Stimulated activated CD8-positive, alpha-beta memory T cell treated with anti-CD3 and anti-CD28 coated beads, Interleukin-7, amount 100 ng/mL, for 24 hours (primary cell): ENCODE measurements at places on chromosomes 12 and 14.
A peak's percentile ranks its signal among the peaks of the same experiment; 100 is the strongest.

- no peak for DNase-seq
Measured at GRCh38 chr12:79016181-79016580, 151.6 kb downstream of the SYT1 start.

DNA sequence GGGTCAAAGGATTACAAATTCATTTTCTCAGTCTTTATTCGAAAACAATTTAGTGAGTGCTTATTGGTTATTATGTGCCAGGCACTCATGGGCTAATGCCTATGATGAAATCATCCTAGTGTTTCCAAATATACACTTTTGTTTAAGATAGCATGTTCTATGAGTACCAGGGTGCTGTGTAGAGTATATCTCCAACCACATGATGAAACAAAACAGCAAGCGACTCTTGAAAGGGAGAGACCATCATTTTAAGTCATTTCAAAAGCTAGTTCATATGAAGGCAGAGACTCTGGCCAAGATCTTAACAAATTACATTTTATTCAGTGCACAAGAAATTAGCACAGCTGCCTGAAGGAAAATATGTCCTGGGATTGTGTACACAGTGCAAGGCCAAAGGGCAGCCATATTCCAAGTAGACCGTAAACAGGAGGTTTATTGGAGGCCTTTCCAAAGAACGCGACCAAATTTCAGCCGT lies 204.2 kb downstream of the EFCAB11 start:
- DNase-seq, result no peak

DNA sequence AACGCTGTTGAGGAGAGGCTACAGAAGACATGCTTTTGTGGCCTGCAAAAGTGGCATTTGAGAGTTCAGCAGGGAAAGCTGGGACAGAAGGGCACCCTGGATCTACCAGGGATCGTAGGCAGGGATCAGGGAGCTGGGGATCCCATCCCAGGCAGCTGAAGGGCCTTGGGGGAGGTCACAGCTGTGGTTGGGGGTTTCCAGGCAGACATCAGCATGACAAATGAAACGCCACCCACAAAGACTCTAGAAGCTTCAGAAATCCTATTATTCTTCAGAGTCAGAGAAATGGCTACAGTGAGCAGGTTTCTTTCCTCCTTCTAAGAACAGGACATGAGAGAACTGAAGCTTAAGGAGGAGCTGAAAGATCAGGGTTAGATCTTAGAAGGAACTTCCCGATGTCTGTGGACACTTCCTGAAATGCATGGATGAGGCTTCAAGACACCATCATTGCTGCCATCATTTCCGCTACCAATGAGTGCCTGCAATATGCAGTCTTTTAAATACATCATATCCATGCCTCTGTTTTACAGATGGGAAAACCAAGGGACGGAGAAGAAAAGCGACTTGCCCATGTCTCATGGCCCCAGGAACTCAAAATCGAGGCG lies 104.3 kb downstream of the RBM19 start:
- DNase-seq, result no peak

- DNase-seq, result no peak
Measured at GRCh38 chr14:70641548-70642302, at the start of gene TTC9. Gene TTC9 (plus strand): TSS chr14:70641916. CDS start chr14:70642130, 214 bp downstream.

- DNase-seq, result no peak
Measured at GRCh38 chr12:52280796-52281560, 6.5 kb downstream of the KRT86 start.

GRCh38 chr12:3129301-3130056 lies 52.3 kb downstream of the TSPAN9 start:
- DNase-seq, result no peak

GRCh38 chr14:69582212-69582611 lies 7.5 kb upstream of the CCDC177 start:
- DNase-seq, result no peak

DNA sequence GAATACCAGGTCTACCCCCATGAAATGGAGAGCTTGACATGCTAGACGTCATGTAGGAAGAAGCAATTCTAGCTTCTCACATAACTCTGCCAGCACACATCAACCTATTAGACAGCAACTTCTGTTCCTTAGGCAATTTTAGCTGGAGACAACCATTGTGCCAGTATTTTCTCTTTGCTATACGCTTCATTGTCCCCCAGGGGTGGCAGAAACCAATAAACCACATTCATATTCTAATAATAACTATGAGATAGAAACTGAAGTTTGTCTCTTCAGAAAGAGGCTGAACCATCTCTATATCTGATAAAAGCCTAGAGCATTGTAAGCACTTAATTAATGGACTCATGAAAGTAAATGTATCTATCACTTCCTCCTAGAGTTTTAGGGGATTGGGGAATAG lies 278.6 kb downstream of the FOXG1 start:
- no peak for DNase-seq

GRCh38 chr14:57266065-57266464 lies 2.6 kb downstream of the EXOC5 start:
- DNase-seq, result no peak

DNA sequence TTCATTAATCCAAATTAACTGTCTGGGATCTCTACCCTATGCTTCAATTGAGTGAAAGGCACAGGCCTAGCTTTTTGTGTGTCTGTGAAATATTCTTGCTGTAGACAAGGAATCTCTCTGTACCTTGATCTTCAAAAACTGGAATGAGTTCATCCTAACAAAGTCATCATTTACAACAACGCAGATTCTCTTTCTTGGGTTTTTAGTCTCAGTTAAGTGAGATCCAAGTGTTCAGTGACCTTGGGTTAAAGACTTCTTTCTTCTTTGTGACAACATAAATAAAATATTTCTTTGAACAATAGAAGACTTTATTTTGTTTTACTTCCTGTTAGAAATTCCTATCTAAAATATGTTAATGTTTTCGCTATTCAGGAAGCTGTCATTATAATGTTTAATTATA lies 192.2 kb upstream of the LMNTD1 start:
- no peak for DNase-seq

DNA sequence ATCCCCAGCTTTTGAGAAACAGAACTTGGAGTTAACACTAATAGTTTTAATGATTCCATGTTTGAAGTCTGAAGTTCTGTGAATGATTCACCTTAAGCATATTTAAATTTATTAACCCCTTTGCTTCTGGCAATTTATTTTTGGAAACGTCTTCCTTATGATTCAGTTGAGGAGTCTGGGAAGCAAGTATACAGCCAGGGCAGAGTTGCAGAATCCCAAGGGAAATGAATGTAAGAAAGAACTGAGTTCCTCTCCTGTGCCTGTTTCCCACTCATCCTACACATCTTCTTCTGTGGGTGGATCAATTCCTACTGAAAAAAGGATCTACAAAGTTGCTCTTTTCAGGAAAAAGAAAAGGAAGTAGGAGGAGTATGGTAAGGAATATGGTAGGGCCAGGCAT lies 108.2 kb upstream of the CCDC91 start:
- DNase-seq, result no peak

DNA sequence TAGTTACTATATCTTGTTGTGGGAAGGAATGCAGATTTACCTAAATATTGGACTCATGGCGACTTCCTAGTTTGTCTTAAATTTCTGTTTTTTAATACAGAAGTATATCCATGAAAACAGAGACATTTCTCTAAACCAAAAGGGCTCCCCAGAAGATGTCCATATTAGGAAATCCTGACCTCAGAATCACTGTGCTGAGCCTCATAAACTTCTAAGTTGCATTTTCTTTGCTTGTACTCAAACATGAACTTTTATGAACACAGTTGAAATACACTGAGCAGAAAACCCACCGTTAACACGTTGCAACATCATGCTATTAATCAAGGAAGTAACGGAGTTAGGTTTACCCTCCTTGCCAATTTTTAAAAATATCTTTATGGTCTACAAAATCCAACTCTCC lies 42.9 kb upstream of the NR2C1 start:
- DNase-seq, result no peak

GRCh38 chr12:92961949-92962348 lies 32.9 kb upstream of the EEA1 start:
- no peak for DNase-seq

DNA sequence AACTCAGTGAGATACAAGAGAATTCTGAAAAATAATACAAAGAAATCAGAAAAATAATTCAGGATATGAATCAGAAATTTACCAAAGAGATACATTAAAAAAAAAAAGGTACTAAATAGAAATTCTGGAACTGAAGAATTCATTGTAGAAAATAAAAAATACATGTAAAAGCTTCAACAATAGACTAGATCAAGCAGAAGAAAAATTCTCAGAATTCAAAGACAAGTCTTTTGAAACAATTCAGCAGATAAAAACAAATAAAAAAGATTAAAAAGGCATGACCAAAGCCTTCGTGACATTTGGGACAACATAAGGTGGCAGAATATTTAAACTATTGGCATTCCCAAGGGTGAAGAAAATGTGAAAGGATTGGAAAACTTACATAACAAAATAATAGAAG lies 133.1 kb upstream of the CNOT2 start:
- DNase-seq, result no peak

DNA sequence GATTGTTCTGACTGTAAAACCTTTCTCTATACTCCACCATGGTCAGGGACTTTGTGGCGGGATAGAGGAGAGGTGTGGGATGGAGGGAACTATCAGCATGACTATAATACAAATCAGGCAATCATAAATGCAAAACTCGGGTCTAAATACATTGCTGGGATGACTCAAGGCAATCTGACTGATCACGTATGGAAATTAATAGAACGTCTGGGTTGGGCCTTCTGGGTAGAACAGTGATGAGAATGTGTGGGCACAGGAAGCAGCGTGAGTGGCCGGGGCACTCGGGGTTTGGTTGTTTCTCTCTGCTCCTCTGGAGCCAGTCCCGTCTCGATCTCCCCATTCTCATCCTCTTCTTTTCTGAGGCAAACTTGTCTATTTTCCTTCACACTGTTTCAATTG lies 485.8 kb downstream of the VRK1 start:
- DNase-seq, result no peak

DNA sequence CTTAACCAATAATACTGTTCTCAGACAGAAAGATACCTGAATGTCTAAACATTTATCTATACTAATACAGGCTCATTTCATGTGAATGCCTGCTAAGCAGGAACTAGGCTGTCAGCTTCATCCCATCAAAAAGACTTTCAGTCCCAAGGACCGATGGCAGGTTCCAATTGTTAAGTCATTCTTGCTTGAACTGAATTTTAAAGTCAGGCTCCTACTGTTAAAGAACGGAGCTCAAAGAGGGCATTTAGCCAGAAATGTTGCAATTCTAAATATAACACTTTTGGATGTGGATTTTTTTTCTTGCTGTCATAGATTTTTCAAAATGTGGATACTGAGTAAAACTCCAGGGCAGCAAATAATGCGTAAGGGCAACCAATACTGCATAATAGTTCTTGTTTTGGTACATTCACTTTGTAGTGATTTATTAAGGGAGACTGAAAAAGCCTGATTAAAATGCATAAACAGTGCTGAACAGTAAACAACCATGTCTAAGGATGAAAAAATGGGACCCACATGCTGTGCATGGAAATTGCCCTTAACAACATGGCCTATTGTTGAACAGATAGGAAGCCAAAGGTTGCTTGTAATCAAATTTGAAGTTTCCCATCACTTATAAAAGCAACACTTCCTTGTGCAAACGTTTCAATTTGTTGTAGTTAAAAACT lies 38.6 kb upstream of the DBX2 start:
- no peak for DNase-seq

GRCh38 chr12:24444634-24445033 lies 495.2 kb upstream of the SOX5 start:
- DNase-seq, result no peak

- DNase-seq, result no peak
Measured at GRCh38 chr14:68510201-68511128, 282.4 kb downstream of the ZFP36L1 start.

GRCh38 chr12:123043536-123044001 lies 63.1 kb downstream of the ARL6IP4 start:
- peak; percentile 42 for DNase-seq

GRCh38 chr14:58822856-58823255 lies 185.1 kb downstream of the DACT1 start:
- no peak for DNase-seq

DNA sequence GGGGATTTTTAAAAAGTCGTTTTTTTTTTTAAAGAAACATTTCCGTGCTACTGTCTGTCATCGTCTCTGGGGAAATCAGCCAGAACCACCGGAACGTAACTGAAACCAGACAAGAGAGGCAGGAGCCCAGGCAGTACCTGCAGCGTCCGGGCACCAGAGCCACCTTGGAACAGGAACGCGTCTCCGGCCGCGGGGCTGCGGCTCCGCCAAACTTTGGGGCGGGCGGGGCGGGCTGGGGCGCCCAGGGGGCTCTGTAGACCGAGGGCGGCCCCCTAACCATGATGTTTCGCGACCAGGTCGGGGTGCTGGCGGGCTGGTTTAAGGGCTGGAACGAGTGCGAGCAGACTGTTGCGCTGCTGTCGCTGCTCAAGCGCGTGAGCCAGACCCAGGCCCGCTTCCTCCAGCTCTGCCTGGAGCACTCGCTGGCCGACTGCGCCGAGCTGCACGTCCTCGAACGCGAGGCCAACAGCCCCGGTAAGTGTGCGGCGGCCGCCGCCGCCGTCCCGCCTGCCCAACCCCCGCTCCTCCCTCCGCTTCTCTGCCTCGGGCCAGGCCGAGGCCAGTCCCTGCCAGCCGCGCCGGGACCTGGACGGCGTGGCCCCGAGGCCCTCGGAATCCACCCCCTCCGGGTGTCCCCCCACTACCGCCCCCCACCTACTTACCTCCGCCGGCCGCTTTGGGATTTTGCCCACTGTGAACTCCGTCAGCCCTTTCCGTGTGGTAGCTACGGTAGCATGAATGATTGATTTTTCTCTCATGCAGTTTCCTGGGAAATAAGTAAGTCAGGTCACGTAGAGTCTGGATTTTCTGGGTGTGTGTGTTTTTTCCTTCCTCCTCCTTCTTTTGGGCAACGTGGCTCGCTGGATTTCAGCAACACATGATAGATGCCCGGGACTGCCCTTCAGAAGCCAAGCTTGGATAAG lies 972 bp downstream of the SAMD4A start:
- no peak for DNase-seq

- DNase-seq, result no peak
Measured at GRCh38 chr14:36626151-36626550, 35.5 kb upstream of the PAX9 start.

DNA sequence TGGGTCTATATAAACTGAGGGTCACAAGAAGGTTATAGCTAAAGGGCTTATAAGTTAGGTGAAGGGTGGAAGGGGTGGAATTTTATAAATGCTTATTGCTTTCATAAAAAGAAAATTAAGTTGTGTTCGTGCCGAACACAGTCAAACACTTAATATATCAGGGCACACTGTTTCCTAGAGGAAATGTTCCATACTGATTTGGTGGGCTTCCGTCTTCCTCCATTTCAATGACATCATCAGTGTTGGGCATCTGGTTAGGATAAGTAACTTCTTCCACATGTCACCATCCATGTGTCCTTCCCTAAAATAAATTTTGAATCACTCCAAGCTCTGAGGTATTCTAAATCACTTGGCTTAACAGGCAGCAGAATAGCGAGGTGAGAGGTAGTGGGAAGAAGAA lies 466.4 kb downstream of the MED13L start:
- DNase-seq, result no peak

DNA sequence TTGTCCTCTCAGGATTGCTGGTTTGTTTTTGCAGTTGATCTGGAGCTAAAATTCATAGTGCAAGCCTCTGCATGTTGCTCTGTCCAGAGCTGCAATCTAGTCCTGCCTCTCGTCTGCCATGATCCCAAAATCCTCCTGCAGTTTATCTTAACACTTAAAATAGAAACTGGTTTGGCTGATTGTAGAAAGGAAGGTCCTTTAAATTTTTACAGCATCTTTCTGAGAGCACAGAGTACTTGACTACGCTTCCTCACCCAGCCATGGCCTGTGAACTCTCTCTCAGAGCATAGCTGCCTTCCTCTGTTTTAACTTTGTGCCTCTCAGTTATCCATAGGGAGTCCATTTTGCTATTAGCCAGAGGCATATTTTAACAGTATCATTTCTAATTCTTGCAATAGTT lies 877.1 kb downstream of the C12orf50 start:
- no peak for DNase-seq

- DNase-seq, result no peak
Measured at GRCh38 chr14:57871459-57872080, 5.7 kb upstream of the SLC35F4 start.
